ENCODE measurements at places on chromosomes 3 and 15.

DNA sequence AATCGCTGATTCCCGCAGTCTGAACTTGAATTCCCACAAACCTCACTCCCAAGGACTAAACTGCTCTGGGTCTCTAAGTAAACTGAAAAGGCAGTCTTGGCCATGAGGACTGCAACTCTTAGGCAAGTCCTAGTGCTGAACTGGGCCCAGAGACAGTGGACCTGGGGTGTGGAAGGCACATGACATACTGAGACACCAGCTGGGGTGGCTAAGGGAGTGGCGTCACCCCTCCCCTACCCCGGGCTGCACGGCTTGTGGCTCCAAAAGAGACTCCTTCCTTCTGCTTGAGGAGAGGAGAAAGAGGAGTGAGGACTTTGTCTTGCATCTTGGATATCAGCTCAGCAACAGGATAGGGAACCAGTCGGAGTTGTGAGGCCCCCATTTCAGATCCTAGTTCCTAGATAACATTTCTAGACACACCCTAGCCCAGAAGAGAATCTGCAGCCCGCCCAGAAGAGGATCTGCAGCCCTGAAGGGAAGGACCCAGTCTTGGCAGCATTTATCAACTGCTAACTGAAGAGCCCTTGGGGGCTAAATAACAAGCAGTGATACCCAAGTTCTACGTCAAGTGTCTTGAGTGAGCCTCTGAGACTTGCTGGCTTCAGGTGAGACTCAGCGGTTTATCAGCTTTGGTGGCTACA, 110.7 kb upstream of the C3orf80 start:
- DNase-seq: no peak

- DNase-seq: peak; percentile 93
These were observed 254.8 kb upstream of the TPRG1 start for GRCh38 chr3:188916934-188917401.

DNA sequence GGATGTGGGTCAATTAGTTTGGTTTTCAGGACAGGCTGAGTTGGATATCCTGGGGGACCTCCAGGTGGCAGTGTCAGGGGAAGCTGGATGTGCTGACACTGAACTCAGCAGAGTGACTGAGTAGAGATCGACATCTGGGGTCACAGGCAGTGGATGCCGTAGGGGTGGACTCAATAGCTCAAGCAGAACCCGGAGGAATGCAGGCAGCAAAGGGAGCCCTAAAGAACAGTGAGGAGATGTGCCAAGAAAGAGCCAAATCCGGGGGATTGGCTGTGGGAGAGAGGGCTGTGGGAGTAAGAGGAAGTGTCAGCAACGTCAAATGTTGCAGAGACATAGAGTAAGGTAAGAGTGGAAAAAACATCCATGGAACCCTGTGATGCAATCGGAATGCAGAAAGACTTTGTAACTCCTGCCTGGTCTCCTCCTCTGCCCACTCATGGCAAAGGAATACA, 11.6 kb downstream of the CCR5AS start:
- DNase-seq: peak; percentile 98

- DNase-seq: peak; percentile 54
These were observed 661 bp upstream of the PARP14 start for GRCh38 chr3:122679882-122680474.

DNA sequence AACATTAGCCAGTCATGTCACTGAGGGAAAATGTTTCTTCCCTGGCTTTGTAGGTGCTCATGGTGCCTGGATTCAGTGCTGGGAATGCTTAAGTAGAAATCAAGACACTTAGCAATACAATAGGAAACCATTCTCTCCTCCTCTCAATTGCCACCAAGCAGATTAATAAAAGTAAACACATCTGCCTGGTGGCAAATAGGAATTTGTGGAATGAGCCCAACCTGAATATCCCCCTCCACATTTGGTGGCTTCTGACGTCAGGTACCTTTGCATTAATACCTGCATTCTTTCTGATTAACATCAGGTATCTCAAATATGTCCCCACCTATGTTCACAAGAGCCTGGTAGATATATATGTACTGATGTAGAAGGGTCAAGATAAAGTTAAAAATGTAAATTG, 42.7 kb downstream of the PPP2R3A start:
- no peak for DNase-seq

GRCh38 chr15:76865548-76865991, 39.6 kb downstream of the SCAPER start:
- DNase-seq: no peak

GRCh38 chr15:64560501-64560900, 100.1 kb downstream of the ZNF609 start:
- DNase-seq: no peak

GRCh38 chr3:2523281-2523836, 424.7 kb downstream of the CNTN4 start:
- DNase-seq: no peak

- no peak for DNase-seq
These were observed 7.6 kb downstream of the SLC27A2 start for GRCh38 chr15:50189633-50190032.

GRCh38 chr3:135539854-135540253, 425.7 kb upstream of the PPP2R3A start:
- no peak for DNase-seq

GRCh38 chr3:129025108-129025507, 24.0 kb downstream of the EFCC1 start:
- DNase-seq: no peak

GRCh38 chr3:174318181-174318580, 541.0 kb upstream of the NAALADL2 start:
- no peak for DNase-seq

- DNase-seq: no peak
These were observed 930.7 kb downstream of the MCTP2 start for GRCh38 chr15:95162069-95162468.

DNA sequence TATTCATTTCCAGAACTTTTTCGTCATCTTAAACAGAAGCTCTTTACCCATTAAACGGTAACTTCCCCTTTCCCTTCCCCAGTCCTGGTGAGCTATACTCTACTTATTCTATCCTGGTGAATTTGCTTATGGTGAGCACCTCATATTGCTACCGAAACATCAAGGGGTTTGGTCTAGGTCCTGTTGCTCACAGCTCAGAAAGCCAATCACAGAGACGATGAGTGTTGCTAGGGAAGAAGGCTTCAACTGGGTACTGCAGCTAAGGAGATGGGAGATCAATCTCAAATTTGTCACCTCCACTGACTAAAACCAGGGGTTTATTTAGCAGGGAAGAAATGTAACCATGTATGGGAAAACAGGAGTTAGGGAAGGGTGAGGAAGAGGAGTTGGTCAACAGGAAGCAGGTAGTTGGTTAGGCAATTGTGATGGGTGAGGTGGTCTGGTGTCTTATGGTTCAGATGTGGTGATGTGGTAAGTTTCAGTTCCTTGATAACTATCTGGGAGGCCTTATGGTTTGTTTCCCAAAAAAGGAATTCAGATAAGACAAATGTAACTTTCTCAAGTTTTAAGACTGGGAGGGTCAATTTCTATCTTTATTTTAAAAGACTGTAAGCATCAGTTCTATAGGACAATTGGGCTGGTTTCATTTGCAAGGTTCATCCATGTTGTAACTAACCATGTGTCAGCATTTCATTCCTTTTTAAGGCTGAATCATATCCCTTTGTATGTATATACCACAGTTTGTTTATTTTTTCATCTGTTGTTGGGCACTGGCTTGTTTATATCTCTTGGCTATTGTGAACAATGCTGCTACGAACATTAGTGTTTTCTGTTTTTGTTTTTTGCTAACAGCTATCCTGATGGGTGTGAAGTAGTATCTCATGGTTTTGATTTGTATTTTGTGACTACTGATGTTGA, 24.3 kb downstream of the ARHGAP11B start:
- peak; percentile 50 for DNase-seq

- DNase-seq: no peak
These were observed 22.6 kb upstream of the DUSP7 start for GRCh38 chr3:52078781-52079560.

DNA sequence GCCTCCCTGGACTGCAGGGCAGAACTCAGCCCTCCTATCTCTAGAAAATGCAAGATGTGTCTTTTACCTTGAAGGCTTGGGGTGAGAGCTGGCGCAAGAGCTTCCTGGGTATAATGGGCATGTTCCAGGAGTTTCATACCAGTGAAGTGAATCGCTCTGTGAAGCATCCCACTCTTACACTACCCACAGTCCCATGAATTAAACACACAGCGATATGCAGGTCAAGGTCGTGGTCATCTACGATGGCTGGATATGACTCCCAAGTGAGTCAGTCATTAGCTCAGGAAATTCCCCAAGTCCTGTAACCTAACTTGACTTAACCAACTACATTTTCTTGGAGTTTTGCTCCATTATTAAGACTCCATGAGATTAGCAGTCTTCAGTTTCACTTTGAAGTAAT, 439.7 kb downstream of the NTRK3 start:
- DNase-seq: no peak

DNA sequence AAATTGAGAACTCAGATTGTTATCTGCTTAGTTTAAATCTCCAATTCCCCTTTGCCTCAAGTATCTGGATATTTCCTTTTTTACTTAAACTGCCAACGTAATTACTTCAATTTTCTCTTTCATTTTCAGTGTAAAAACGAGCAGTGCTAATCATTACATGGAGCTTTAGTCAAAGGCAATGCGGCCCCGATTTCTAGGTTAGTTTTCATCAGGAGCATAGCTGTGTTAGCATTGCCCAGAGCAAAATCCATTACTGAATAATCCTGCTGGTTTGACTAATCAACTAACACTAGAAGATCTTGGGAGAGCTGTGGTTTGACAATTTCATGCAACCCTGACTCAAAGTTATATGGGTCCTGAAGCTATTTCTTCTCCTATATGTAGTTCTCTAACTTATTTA, 46.2 kb downstream of the ZPLD1 start:
- no peak for DNase-seq

GRCh38 chr15:92881211-92881754, 18.8 kb upstream of the CHD2 start:
- DNase-seq: peak; percentile 29

- no peak for DNase-seq
These were observed 41.4 kb upstream of the LMCD1 start for GRCh38 chr3:8460050-8460708.

- peak; percentile 46 for DNase-seq
These were observed 16.1 kb downstream of the ZNF106 start for GRCh38 chr15:42474827-42475226.

DNA sequence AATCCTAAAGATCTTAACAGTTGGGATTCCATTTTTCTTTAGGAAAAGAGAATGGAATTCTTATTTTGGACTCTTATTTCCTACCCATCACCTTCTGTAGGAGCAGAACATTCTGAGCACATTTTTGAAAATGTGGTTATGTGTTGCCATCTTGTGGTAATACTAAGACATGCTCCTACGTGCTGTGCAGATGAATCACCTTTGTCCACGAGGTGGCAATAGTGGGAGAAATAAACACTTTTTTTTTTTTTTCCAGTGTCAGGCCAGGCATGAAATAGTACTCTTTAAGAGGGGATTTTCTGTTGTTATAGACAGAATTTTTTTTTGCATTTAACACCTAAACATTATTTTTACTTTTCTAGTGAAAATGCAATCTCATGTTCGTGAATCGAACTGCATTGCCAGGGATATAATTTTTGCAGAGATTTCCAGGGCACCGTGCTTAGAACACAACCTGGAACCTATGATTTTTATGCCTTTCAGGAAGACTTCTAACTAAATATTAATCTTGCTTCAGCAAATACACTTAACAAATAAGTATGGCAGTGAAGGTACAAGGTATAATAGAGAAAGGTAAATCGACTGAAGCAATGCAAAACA, 196.6 kb downstream of the GAP43 start:
- peak; percentile 74 for DNase-seq

- DNase-seq: no peak
These were observed 1.8 kb downstream of the IFT122 start for GRCh38 chr3:129441782-129442181.

- DNase-seq: peak; percentile 98
These were observed 89.3 kb downstream of the SLCO3A1 start for GRCh38 chr15:91942720-91943394.

- no peak for DNase-seq
These were observed 253 bp downstream of the IFT80 start for GRCh38 chr3:160398820-160399124.

GRCh38 chr15:28955993-28956421, 70.2 kb downstream of the APBA2 start:
- no peak for DNase-seq

DNA sequence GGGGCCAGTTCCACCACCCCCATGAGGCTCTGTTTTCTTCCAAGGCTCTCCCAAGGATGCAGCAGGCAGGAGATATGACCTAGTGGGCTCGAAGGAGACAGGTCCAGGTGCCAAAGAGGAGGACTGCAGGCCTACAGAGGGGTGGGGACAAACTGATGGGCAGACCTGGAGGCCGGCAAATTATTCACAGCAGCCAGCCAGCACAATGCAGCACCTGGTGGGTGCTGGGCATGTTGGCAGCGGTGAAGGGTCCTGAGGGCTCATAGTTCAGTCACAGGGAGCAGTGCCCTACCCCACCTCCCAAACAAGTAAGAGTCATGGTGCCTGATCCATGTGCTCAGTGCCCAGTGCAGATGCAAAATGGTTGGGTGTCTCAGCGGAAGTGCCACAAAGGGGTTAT, 171.7 kb downstream of the ABHD5 start:
- no peak for DNase-seq

- no peak for DNase-seq
These were observed 72.7 kb upstream of the LRTM1 start for GRCh38 chr3:55000546-55000945.

DNA sequence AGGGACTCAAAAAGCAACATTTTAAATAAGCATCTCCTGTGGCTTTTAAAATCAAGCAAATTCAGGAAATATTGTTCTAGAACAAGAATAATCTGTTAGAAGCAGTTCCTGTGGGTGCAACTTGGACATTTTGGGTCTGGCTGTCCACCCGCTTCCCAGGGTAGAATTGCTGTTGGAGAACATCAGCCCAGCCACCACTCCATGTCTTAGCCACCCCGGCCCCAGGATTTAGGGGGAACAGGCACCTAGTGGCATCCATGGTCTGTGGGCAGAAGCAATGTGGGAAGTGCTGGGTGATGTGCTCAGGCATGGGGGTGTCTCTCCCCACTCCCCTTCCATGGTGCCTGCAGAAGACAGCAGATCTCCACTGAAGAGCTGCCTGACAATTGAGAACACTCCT, 162.6 kb downstream of the KLF13 start:
- DNase-seq: no peak

DNA sequence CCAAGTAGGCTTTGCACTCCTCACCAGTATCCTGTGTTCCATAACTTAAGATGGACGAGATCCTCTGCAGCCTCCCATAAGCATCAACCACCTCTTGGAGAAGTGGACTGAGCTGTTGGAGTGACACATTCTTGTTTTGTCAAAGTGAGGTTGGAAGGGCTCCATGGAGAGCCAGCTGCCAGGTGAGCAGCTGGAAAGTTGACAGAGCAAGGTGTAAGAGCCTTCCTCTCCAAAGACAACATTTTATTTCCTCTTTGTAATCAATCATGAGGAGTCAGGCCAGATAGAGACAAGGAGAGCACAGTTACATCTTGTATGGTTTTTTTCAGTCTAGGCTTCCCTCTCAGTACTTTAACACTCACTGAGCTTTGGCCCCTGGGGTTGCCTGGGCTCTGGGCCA, 5.1 kb downstream of the ABI3BP start:
- DNase-seq: no peak

- DNase-seq: no peak
These were observed 308.6 kb upstream of the ATP11B start for GRCh38 chr3:182484682-182485081.

- DNase-seq: no peak
These were observed 78.5 kb downstream of the CD200 start for GRCh38 chr3:112411425-112411824.

GRCh38 chr3:45553469-45553974, 41.0 kb upstream of the LIMD1 start:
- DNase-seq: peak; percentile 50

GRCh38 chr15:58070801-58071418, 5.4 kb upstream of the ALDH1A2 start:
- DNase-seq: peak; percentile 65
